ENCODE measurements at places on chromosomes 6 and 20. TPM values are rescaled to one million over a fixed set of nuclear protein-coding genes. Genes with fewer than 3 reads are reported as not detected.

The C6orf15 gene
- not detected for total RNA-seq

The SRMS gene
- total RNA-seq = not detected

The PNLDC1 gene
- total RNA-seq = not detected

The SLC22A7 gene
- total RNA-seq = 0.31 TPM

The WASF1 gene
- total RNA-seq = 88.3 TPM

The PRDM13 gene
- total RNA-seq = not detected

The SGK2 gene
- not detected for total RNA-seq

The MCCD1 gene
- total RNA-seq = not detected

The CAPN11 gene
- not detected for total RNA-seq

The HLA-DRB5 gene
- total RNA-seq = not detected

The UNC5CL gene
- total RNA-seq = 0.16 TPM

The PRSS35 gene
- total RNA-seq = 4.8 TPM

The TGM2 gene
- total RNA-seq = 3.7 TPM

The TEAD3 gene
- 0.16 TPM for total RNA-seq

The COL9A1 gene
- 4.4 TPM for total RNA-seq

The HUS1B gene
- total RNA-seq = 1.9 TPM

The ANKRD66 gene
- 0.16 TPM for total RNA-seq

Data from occipital lobe (tissue), 3 donors.